ENCODE measurements at places on chromosomes 2 and 18.

GRCh38 chr18:77550625-77551024 is 301.0 kb downstream of the GALR1 start:
- DNase-seq, result no peak

- DNase-seq, result no peak
These were observed 5.7 kb downstream of the PPP1R1C start for GRCh38 chr2:181991171-181991885.

DNA sequence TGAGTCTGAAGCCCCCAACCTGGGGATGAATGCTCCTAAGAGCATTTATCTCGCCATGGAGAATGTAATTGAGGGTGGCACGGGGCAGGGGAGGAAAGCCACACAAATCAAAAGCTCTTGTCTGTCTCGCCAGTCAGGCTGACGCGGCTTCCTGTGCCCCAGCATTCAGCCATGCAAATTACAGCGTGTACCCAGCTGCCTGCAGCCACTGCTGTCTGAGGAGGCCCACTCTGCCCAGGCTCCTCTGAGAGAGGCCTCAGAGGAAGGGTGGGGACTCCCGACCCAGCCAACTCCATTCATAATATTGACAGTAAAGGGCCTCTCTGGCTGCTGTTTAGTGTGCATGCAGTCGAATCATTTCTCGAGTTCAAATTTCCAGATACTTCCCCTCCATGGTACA is 22.0 kb downstream of the SMAD7 start:
- no peak for DNase-seq

DNA sequence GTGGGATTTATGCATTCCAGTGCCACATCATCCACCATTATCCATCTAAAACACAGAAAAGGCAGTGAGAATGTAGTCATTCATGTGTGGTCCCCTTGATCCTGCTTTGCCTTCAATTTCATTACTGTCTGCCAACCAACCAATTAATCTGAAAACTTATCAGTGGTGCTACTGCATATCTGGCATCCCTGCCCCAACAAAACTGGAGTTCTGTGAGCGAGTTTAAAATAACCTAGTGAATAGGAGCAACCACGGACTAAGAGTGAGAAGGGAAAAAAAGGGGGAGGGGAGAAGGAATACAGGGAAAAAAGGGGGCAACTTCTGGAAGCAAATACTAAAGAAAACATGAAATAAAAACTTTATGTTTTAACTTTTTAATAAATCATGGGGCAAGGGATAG is 42.2 kb downstream of the SLC8A1 start:
- DNase-seq, result no peak
